T-helper 22 cell (primary cell): ENCODE measurements at places on chromosomes 3 and 15.

GRCh38 chr15:101378171-101378755, 83.2 kb upstream of the SNRPA1 start:
- no peak for DNase-seq

- DNase-seq = no peak
Observed at GRCh38 chr3:158221426-158221825, 111.5 kb downstream of the RSRC1 start.

DNA sequence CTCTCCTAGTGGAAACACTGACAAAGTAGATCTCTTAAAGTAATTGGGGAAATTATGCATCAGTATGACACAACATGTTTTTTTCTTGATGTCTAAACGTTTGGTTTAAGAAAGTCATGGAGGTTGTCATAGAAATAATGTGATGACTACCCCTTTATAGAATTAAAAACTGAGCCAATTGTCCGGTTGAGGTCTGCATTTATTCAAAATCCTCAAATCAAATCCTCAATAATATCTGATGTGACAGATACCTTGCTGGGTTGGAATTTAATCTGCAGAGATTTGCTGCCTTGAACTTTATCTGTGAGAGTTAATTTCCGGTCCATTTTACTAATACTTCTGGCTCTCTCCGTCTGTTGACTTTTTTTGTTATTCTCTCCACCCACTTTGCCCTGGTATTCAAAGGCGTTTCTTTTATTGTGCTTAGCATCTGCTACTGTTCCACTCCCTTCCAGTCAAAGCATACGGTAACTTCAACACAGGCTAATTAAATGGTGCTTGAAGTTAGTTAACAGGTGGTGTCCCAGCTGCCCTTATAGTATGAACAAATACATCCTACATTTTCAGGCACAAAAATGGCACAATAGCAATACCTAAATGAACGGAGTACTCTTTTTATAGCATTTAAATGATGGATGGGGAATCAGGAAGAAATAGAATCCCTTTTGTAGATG, 628.3 kb downstream of the ROBO1 start:
- DNase-seq = no peak

- DNase-seq = no peak
Observed at GRCh38 chr3:22371607-22372291, 620.7 kb upstream of the ZNF385D start.
